Spleen (tissue), 13 donors: ENCODE measurements at places on chromosomes 11 and 22. TPM values are rescaled to one million over a fixed set of nuclear protein-coding genes. Genes with fewer than 3 reads are reported as not detected.

GPR83 gene
- 0.06 TPM for polyA plus RNA-seq

OR4C45 gene
- polyA plus RNA-seq = not detected

KLHDC7B gene
- polyA plus RNA-seq = 3.5 TPM

OR51I1 gene
- polyA plus RNA-seq = not detected

FIBIN gene
- 3.6 TPM for polyA plus RNA-seq

SYT8 gene
- not detected for polyA plus RNA-seq

FAM111B gene
- 1.1 TPM for polyA plus RNA-seq

FANCF gene
- 14.3 TPM for polyA plus RNA-seq

PSMD13 gene
- polyA plus RNA-seq = 165 TPM

ARHGAP1 gene
- polyA plus RNA-seq = 26.5 TPM

SHANK2 gene
- 1.4 TPM for polyA plus RNA-seq

SNRPD3 gene
- 89.8 TPM for polyA plus RNA-seq

RGL4 gene
- polyA plus RNA-seq = 19.5 TPM

GSTT2 gene
- 0.41 TPM for polyA plus RNA-seq

RIBC2 gene
- polyA plus RNA-seq = 0.30 TPM

SUSD2 gene
- 2.2 TPM for polyA plus RNA-seq

KDM4E gene
- not detected for polyA plus RNA-seq

PANX3 gene
- polyA plus RNA-seq = not detected

PRODH gene
- 0.70 TPM for polyA plus RNA-seq

OR8G5 gene
- not detected for polyA plus RNA-seq

PRG2 gene
- polyA plus RNA-seq = 2.3 TPM

MAPK8IP1 gene
- 1.3 TPM for polyA plus RNA-seq

PHF5A gene
- polyA plus RNA-seq = 35.3 TPM

SEPTIN5 gene
- polyA plus RNA-seq = 4.0 TPM

SSH3 gene
- 4.3 TPM for polyA plus RNA-seq

CABP7 gene
- 0.06 TPM for polyA plus RNA-seq

ABTB2 gene
- 0.67 TPM for polyA plus RNA-seq

TREH gene
- polyA plus RNA-seq = 2.3 TPM

SMTNL1 gene
- polyA plus RNA-seq = not detected

OR5D14 gene
- not detected for polyA plus RNA-seq

PNPLA3 gene
- polyA plus RNA-seq = not detected

TMEM151A gene
- polyA plus RNA-seq = not detected

ALDH3B2 gene
- 0.03 TPM for polyA plus RNA-seq

PDGFB gene
- polyA plus RNA-seq = 1.7 TPM

DGCR6L gene
- 70.0 TPM for polyA plus RNA-seq

CNGA4 gene
- 0.06 TPM for polyA plus RNA-seq

TMPRSS5 gene
- 0.46 TPM for polyA plus RNA-seq

POU2AF2 gene
- not detected for polyA plus RNA-seq

PATL1 gene
- polyA plus RNA-seq = 5.7 TPM

STARD10 gene
- polyA plus RNA-seq = 31.9 TPM

PGA5 gene
- polyA plus RNA-seq = 0.51 TPM

TMEM121B gene
- polyA plus RNA-seq = 0.19 TPM

OR4D5 gene
- not detected for polyA plus RNA-seq

SLC22A9 gene
- polyA plus RNA-seq = not detected

NXPE1 gene
- not detected for polyA plus RNA-seq

UNC93B1 gene
- polyA plus RNA-seq = 162 TPM

OR10A3 gene
- polyA plus RNA-seq = not detected
